ENCODE measurements at places on chromosomes 1 and 21.

- DNase-seq, result no peak
These were observed 29.1 kb upstream of the ATP2B4 start for GRCh38 chr1:203597331-203598090.

DNA sequence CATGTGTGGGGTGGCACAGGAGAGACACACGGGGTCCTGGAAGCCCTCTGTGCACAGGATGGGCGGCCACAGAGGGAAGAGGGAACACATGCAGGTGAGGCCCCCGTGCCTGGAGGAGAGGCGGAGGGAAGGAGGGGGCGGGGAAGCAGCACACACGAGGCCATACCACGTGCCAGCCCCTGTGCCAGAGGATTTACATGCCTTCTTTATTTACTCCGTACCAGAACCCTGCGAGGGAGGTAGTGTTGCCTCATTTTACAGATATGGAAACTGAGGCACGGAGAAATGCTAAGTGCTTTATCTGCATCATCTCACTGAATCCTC, 56.1 kb downstream of the ARHGEF10L start:
- no peak for DNase-seq

DNA sequence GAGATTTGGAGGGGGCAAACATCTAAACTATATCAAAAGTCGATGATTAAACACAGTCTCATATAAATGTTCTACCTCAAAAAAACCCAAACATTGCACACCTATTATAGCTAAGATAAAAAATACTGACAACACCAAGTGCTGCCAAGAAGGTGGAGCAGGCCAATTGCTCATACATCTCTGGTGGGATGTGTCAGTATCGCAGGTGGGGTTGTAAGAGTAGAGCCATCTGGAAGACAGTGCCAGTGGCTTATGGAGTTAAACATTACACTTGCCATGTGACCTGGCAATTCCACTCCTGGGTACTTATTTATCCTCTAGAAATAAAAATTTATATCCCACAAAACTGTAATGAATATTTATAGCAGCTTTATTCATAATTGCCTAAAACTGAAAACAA, 213.4 kb downstream of the DISC1 start:
- no peak for DNase-seq

- DNase-seq, result no peak
These were observed 61.6 kb upstream of the DEPDC1 start for GRCh38 chr1:68558321-68559026.

GRCh38 chr1:6948861-6949260, 163.6 kb downstream of the CAMTA1 start:
- no peak for DNase-seq

GRCh38 chr21:28228636-28228995, 764.1 kb downstream of the LTN1 start:
- DNase-seq, result no peak

DNA sequence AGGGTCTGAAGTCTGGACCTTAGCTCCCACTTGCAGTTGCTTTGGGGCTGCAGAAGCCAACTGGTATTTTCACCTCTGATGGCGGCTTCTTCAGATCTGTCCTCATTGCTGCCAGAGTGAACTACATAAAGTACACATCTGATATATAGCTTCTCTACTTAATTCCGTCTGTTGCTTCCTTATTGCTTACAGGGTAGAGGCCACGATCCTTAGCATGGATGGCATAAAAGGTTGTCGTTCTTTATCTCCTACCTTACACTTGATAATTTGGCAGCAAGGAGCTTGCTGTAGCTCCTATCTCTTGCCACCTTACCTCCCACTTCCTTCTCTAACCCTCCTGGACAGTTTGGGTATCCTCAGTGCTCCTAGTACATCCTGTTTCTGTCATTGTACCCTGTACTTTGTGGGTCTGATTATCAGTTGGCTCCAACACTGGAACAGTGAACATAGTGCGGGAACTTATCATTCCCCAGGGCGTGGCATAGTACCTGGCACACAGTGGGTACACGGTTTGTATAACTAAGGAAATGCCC, 30.9 kb upstream of the NBL1 start:
- DNase-seq, result no peak

GRCh38 chr1:23622284-23622683, 63.0 kb upstream of the ID3 start:
- no peak for DNase-seq

DNA sequence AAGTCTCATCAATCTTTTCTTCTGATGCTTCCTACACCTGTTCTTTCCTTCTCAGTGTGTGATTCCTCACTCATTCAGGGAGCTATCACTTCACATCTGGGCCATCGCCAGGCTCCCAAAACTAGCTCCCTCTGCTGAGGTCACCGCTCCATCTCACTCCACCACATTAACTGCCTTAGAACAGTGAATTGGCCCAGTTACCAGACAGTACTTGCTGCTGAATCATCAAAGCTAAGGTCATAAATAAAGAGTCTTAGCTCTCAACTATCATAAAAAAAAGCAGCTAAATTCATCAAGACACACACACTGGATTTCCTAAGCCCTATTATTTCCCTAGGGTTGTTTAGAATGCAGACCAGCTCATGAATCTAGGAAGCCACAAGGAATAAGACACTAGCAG, 18.8 kb upstream of the SRM start:
- no peak for DNase-seq

DNA sequence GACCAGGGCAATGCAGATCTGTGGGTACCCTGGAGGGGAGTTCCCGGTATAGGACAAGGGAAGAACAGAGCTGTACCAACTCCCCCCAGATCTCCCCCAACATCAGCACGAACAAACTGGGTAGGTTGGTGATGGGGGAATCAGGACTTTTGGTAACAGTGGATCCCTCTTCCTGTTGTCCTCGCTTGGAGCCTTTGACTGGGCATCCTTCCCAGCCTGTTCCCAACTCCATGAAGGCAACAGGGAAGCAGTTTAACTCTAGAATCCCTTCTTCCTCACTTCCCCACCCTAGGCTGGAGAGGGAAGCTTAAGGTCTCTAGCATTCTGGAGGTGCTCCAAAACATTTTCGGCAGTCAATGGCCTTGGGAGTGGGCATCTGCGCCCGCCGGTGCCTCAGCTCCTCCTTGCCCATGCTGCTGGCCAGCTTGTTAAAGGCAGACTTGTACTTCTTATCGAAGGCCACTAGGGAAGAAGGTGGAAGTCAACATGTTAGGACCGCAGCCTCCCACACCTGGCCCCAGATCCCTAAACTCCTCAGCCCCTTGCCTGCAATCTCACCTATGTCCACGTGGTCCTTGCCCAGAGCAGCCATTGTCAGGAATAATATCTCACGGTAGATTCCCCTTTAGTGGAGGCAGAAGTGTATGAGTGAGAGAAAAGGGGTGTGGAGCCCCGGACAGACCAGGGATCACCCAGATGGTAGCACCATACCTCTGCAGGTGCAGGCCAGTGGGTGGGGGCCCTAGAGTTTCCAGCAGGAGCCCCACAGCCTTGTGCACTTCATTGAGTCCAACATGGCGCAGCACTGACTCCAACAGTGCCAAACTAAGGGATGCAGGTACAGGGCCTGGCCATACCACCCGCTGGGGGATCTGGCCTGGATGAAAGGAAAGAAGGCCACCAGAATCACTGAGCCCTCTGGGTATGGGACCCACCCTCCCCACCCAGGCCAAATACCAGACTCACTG, 7.5 kb upstream of the GATAD2B start:
- no peak for DNase-seq

DNA sequence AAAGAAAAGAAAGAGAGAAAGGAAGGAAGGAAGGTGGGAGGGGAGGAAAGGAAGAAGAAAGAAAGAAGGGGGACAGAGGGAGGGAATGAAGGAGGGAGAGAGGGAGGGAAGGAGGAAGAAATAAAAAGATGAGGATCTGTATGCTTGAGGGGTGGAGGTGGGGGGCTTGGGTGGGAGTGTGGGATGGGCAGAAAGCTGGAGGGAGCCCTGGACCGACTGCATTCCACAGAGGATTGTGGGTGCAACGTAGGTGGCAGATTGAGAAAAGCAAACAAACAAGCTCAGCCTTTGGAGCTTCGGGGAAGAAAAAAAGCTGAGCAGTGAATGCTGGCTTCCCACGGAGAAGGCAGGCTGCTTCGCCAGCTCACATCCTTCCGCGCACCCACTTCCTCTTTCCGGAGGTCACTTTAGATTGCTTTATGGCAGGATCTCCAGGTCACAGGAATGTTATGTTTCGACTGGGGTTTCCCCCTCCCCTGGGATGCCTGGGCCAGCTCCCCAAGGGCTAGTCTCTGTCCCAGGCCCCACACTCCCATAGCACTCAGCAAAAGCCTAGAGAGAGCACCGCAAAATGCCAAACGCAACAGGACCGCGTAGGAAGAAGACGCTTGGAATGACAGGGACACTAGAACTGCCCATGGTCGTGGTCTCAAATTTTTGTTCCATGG, 20.7 kb upstream of the LGALS8 start:
- no peak for DNase-seq

- DNase-seq, result no peak
These were observed 210.8 kb upstream of the PROX1 start for GRCh38 chr1:213776969-213777368.
